Glomerular endothelial cell (primary cell): ENCODE measurements at places on chromosomes 16 and 17. TPM values are rescaled to one million over a fixed set of nuclear protein-coding genes. Genes with fewer than 3 reads are reported as not detected.

USP36 gene
- 34.3 and 41.2 TPM in 2 replicates for total RNA-seq

STX4 gene
- 36.4 and 44.7 TPM in 2 replicates for total RNA-seq

DHX38 gene
- 44.7 and 52.7 TPM in 2 replicates for total RNA-seq

NEUROD2 gene
- total RNA-seq = not detected in 2 replicates

RTN4RL1 gene
- not detected in 2 replicates for total RNA-seq

STAT5B gene
- total RNA-seq = 31.0 and 48.5 TPM in 2 replicates

SLFN5 gene
- 34.3 and 35.3 TPM in 2 replicates for total RNA-seq

ABCA6 gene
- 0.58 and 10.1 TPM in 2 replicates for total RNA-seq

OR1F1 gene
- not detected in 2 replicates for total RNA-seq

SOX8 gene
- 0.06 and 0.19 TPM in 2 replicates for total RNA-seq

ALOX12 gene
- not detected in 2 replicates for total RNA-seq

FADS6 gene
- not detected in 2 replicates for total RNA-seq

MVD gene
- 61.1 and 83.8 TPM in 2 replicates for total RNA-seq
